ENCODE measurements at places on chromosomes 16 and 17.

GRCh38 chr17:14068542-14069250 lies 608 bp upstream of the COX10 start:
- DNase-seq = no peak

DNA sequence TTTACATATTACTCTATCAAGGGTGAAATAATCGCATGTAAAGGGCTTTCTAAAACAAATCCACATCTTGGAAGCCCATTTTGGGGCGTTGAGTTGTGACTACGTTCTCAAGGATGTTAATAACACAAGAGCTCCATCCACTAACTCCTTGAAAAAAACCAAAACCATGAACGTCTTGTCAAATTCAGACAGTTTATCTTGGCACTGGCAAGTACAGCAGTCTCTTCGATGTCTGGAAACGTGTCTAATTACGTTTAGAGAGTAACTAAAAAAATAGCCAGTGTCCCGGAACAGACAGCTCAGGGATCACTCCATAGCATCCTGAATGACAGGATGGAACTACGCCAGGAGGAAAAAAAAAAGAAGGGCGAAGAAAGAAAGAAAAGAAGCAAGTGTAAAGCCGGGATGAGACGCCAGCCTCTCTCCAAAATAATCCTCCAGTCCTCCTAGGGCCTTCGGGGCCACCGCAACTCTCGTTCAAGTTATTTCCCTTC lies 954 bp downstream of the MYO1D start:
- no peak for DNase-seq

GRCh38 chr17:73096211-73096610 lies 3.7 kb upstream of the SLC39A11 start:
- no peak for DNase-seq

DNA sequence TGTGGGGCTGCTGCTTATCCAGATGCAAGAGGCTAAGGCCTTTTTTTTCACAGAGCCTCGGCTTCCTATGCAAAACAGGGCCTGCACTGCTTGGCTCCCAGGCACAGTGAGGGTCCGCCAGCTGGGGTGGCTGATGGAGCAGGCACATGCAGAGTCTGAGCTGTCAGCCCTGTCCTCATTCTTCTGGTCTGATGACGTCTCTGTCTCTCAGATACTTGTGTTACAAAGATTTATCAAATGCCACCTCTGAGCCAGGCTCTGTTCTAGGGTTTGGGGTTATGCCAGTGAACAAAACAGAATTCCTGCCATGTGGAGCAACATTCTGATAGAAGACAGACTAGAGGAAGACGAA lies 4.8 kb downstream of the RNF40 start:
- no peak for DNase-seq

GRCh38 chr16:23408242-23408822 lies 44.7 kb downstream of the COG7 start:
- no peak for DNase-seq
